ENCODE measurements at places on chromosomes 13 and 19. TPM values are rescaled to one million over a fixed set of nuclear protein-coding genes. Genes with fewer than 3 reads are reported as not detected.

ZNF136 gene
- 11.3 TPM for total RNA-seq

- no peaks in the 10 kb centered on the region for H3K27me3 ChIP-seq
- no peak overlapping the region for H3K4me3 ChIP-seq
- no peak for DNase-seq
- peaks cover 13% of the 10 kb centered on the region for H3K36me3 ChIP-seq
- no peak overlapping the region for H3K27ac ChIP-seq
These were observed 75.0 kb downstream of the DHRS12 start for GRCh38 chr13:51728972-51729371.

GRCh38 chr19:46839752-46840497 lies 10.7 kb downstream of the AP2S1 start:
- no peak overlapping the region for H3K27ac ChIP-seq
- no peak overlapping the region for H3K4me3 ChIP-seq
- H3K36me3 ChIP-seq: peaks cover 16% of the 10 kb centered on the region
- peaks cover 3% of the 10 kb centered on the region for H3K4me1 ChIP-seq

- peaks cover 3% of the 10 kb centered on the region for H3K4me1 ChIP-seq
- no peaks in the 10 kb centered on the region for H3K27me3 ChIP-seq
- H3K36me3 ChIP-seq: peaks cover 51% of the 10 kb centered on the region
- H3K4me3 ChIP-seq: no peak overlapping the region
- H3K27ac ChIP-seq: no peak overlapping the region
These were observed 11.7 kb downstream of the IZUMO4 start for GRCh38 chr19:2108251-2109016.

DNA sequence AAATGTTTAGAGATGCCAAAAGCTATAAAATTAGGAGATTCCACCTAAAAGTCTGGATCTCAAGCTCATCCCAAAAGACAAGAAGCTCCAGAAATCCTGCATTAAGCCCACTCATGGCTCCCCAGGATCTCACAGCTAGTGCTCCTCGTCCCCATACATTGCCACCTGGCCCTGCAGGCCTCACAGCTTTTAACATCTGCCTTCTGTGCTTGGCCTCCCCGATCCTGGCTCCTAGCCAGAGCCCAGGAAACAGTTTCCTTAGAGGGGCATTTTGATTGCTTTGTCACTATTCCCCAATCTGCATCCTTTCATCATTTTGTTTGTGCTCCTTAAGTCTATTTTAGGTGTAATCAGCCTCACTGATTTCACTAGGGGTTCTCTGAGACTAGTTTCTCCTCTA lies 14.5 kb upstream of the DCT start:
- H3K36me3 ChIP-seq: no peaks in the 10 kb centered on the region
- no peak overlapping the region for H3K4me3 ChIP-seq
- peaks cover 2% of the 10 kb centered on the region for H3K27me3 ChIP-seq
- no peak overlapping the region for H3K27ac ChIP-seq

GRCh38 chr13:76289558-76289957 lies 596.6 kb downstream of the KCTD12 start:
- DNase-seq: no peak
- no peaks in the 10 kb centered on the region for H3K27me3 ChIP-seq
- H3K36me3 ChIP-seq: no peaks in the 10 kb centered on the region
- H3K4me1 ChIP-seq: no peaks in the 10 kb centered on the region

DNA sequence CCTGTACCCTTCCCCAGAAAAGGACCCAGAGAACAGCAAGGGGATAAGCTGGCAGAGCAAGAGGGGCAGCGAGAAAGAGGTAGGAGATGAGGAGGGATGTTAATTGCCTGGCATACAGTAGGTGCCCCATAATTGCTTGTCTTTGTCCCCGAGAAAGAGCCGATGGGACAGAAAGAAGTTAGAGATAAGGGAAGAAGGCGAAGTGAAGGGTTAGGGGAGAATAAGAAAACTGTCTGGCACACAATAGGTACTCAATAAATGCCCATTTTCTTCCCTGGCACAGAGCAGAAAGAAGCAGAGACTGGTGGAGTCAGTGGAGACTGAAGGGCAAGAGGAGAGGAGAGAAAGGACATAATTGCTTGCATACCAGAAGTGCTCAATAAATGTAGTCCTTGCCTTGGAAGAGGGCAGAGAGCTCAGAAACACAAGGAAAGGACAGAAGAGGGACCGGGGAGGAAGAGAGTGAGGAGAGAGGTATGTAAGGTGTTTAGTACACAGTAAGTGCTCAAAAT lies 15.9 kb downstream of the JOSD2 start:
- H3K4me3 ChIP-seq: no peak overlapping the region
- no peak overlapping the region for H3K27ac ChIP-seq
- peaks cover 7% of the 10 kb centered on the region for H3K27me3 ChIP-seq
- H3K36me3 ChIP-seq: no peaks in the 10 kb centered on the region
- no peak for DNase-seq

Measured in activated CD8-positive, alpha-beta memory T cell treated with anti-CD3 and anti-CD28 coated beads, Interleukin-2, amount 10 ng/mL, durations not matched to agents 7 days and 5 days (primary cell).